Astrocyte of the spinal cord (primary cell): ENCODE measurements at places on chromosomes 1 and 21.

- DNase-seq, result no peak
Measured at GRCh38 chr1:980137-980571, 1.7 kb downstream of the PERM1 start.

DNA sequence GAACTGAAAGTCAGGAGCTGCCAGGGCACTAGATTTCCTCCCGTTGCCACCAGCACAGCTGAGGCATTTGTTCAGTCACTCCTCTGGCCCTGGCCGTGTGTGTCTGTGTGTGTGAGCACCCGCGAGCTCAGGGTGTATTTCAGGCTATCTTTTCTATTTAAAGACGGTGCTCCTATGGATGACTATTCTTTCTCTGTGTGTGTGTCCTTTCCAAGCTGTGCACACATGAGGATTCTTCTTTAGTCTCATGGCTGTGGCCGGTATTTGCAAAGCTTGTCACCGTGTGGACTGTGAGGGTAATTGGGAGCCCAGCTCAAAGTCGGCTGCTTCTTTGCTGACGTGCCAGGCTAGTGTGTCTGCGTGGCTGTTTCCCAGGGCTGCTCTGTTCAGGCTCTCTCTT, 3.0 kb upstream of the KCND3 start:
- no peak for DNase-seq

DNA sequence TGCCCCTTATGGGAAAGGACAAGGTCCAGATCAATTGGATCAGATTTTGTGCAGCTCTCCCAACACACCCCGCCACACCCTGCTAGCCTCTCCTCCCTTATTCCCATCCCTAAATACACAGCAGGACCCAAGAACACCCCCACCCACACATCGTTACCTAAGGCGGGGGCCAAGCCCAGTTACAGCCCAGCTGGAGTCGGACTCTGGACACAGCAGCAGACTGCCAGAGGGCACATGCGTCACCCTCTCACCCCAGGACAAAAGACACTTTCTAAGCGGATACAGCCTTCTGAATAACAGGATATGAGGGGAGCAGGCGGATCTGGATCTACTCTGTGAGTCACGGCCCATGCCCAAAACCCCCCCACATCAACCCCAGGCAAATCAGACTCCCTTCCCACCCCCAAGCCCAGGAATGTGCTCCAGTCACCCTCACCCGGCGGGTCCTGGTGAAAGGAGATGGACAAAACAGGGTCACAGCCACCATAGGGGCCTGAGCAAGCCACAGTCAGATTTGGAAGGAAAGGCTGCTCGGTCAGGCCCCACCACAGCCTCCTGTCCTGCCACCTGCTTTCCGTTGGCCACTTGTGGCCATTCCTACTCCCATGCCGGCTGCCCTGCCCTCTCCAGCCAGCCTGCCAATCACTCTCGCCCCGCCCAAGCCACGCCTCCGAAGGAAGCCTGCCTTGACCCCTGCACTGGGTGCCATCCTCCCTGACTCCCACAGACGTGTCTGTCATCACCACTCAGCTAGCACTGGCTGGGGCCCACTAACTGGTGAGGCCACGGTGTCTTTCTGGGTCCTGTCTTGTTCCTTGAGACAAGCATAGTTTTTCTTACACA, 4.0 kb downstream of the S100A16 start:
- DNase-seq, result peak; percentile 94

- DNase-seq, result no peak
Measured at GRCh38 chr1:62142496-62142895, 52.2 kb upstream of the L1TD1 start.

- DNase-seq, result no peak
Measured at GRCh38 chr1:172147541-172147940, 272.9 kb upstream of the C1orf105 start.

DNA sequence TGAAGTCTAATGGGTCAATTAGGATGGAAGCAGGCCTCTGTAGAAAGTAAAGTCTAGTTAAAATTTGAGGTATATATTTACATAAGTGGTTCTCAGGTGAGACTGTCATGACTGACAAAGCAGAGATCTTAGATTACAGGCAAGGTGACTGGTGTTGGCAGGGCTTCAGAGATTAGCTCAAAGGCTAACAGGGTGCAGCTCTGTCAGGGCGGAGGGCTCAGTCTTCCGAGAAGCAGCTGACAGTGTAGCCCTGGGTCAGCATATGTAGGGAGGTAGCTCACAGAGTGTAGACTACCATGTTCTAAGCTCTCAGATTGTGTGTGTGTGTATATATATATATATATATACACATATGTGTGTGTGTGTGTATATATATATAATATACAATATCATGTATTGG, 54.7 kb downstream of the RBM11 start:
- DNase-seq, result no peak

DNA sequence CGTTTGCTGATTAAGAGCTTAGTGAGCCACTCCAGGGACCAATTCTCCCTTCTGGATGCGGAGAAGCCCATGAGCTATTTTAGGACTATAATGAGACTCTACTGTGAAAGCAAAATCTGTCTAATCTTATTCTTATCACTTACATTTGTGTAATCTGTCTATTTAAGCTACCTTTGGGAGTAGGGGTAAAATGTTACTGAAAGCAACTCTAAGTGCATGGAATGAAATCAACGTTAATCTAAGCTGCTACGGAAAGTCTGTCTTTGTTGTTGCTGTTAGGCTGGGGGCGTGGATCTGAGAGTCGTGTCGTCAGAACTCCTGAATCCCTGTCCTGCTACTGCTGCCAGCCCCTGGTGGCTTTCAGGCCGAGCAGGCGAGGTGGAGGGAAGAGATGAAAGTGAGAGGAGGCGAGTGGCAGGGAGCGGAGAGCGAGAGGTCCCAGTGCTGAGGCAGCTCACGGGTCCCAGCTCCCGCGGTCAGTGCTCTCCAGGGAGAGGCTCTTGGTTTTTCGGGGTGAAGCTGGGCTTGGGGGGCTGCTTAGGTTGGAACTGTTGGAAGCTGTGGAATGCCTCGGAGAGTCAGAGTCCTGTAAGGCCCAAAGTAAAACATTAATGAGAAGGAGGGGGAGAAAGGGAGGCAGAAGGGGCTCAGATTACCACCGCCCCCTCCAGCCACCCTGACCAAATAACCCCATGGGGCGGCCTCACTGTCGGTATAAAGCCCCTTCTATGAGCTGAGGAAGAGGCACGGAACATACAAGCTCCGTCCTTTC, 53.9 kb downstream of the COQ8A start:
- DNase-seq, result no peak

DNA sequence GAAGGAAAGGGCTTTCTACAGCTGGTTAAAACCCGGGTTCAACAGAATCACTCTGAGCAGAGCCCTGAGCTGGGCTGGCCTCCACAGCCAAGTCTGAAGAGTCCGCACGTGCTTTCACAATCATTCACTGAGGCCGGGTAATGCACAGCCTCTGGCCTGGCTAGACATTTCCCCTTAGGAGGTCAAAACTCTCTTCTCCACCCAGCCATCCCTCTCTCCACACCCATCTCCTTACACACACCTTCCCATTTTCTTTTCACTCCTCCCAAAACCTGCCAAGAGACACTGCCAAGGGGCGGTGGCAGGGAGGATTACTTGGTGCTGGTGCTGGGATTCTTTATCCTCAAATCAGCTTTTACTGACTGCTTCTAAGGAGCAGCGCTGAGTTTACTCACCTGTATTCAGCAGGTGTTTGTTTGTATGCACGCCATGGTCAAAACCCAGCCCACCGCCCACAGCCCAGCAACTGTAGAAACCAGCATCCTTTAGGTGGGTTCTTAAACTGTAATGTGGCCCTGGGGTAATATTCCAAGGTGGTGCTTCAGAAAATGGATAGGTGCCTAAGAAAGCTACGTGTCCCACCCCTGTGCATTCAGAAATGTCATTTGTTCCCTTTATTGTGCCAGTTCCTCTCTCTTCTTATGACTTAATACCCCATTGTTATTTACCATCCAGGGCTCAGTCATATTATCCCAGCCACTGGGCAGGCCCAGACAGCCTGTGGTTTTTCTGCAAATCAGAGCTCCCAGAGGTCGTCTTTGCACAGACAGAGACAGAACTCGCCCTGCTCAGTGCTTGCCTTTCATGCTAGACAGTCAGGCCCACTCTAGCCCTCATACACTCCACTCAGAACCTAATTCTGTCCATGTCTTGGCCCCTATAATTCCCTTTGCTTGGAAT, 80.2 kb downstream of the ADSS2 start:
- DNase-seq, result no peak

GRCh38 chr1:56415258-56415657, 164.1 kb downstream of the PLPP3 start:
- no peak for DNase-seq

GRCh38 chr1:153354515-153355193, 3.0 kb upstream of the S100A9 start:
- no peak for DNase-seq

GRCh38 chr1:204650911-204651570, 34.5 kb downstream of the LRRN2 start:
- no peak for DNase-seq

GRCh38 chr1:43444836-43445235, 8.9 kb downstream of the HYI start:
- DNase-seq, result no peak

GRCh38 chr1:227073786-227074185, 133.7 kb downstream of the COQ8A start:
- no peak for DNase-seq

DNA sequence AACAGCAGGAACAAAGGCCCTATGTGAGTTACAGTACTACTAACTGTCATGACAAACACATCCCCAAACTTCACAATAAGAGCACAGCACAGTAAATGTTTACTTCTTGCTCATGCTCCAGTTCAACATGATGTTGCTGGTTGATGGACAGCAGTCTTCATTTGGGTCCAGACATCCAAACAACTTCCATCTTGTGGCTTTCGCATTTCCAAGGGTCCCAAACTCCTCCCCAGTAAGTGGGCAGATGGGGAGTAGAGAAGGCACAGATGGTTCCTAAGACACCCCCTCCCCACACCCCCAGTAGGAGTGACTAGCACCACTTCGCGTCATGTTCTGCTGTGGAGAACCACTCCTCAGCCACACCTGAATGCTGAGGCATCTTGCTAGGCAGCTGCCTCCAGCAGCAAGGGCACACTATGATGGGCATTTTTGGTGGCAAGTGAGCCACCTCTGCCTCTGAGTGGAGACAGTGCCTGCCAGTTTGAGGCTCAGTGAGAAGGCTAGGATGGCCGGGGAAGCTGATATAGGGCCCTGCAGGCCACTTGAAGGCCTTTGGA, 32.7 kb upstream of the CD2 start:
- no peak for DNase-seq

GRCh38 chr1:1355416-1355815, 2.9 kb downstream of the MXRA8 start:
- DNase-seq, result no peak

DNA sequence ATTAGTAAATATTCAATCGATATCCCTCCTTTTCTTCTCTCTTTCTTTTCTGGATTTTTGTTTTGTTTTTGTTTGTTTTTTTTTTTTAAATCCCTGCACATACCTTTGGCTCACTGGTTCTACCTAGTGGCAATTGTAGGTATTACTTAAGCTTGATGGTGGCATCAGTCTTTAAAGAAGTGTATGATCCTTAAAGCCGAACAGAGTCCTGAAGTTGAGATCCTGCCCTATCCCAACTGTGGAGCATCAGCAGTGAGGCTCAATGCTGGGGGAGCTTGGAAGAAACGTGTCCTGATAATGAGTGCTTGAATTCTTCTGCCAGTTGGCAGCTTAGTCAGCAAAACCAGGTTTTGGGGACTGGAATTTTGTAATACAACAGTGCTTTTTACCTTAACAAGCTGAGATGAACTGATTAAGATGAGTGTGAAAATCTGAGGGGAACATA, 60.8 kb downstream of the FASLG start:
- peak; percentile 64 for DNase-seq

DNA sequence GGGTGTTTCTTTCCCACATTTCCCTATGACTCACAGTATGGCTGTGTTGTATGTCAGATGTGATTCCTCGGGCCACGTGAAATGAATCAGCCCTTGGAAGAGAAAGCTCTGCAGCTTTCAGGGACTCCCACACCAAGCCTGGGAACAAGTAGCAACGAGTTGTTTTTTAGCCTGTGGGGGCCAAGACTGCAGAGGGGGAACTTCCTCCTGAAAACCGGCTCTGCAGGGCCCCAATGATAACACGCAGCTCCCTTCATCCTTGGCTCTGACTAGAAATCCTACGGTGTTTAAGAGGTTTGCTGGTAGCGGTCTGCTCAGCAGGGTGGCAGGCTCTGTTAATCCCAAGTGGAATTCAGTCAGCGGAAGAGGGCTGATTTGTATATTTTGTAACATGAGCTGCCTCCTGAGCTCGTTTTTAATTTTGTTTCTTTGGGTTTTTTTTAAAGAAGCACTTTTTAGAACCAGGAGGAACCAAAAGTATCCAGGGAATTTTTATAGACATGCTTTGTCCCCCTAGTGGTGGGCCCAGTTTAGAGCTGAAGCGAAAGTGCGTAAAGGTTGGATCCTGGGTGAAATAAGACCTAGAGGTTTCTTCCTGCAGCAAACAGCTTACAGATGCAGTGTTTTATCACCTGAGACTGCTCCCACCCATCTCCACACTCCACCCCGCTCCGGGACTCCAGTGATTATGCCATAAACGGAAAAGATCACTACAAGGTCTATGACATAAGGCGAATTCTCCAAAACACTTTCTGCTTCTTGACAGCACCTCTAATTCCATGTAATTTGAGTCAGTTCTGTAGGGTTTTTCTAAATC, 48.8 kb downstream of the LAMC2 start:
- DNase-seq, result peak; percentile 98

GRCh38 chr1:224884361-224884801, 45.1 kb upstream of the DNAH14 start:
- no peak for DNase-seq

GRCh38 chr21:30194701-30195299, 21.1 kb downstream of the CLDN8 start:
- DNase-seq, result peak; percentile 18

- DNase-seq, result no peak
Measured at GRCh38 chr1:227869851-227870305, 54.4 kb downstream of the PRSS38 start.

GRCh38 chr1:235181561-235182245, 20.7 kb upstream of the RBM34 start:
- DNase-seq, result no peak

GRCh38 chr1:156949127-156949526, 28.7 kb downstream of the LRRC71 start:
- DNase-seq, result no peak

DNA sequence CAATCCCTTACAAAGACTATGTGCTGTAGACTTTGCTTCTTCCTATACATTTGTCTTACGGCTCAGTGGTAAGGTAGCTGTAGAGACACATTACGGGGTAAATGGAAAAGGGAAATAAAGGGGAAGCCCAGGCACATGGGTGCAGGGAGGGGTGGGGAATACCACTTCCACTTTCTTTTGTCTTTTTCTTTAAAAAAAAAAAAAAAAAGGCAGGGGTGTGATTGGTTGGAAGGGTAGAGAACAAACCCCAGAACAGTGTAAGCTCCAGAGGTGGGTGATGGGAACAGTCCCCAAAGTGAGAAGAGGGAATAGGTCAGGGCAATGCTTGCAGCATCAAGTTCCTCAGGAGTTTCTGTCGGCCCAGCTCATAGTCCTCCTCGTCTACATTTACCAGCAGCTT, 3.9 kb downstream of the NIT1 start:
- no peak for DNase-seq
